Lung (tissue), 17 donors: ENCODE measurements at places on chromosomes 4 and X. TPM values are rescaled to one million over a fixed set of nuclear protein-coding genes. Genes with fewer than 3 reads are reported as not detected.
A peak's percentile ranks its signal among the peaks of the same experiment; 100 is the strongest.

DNA sequence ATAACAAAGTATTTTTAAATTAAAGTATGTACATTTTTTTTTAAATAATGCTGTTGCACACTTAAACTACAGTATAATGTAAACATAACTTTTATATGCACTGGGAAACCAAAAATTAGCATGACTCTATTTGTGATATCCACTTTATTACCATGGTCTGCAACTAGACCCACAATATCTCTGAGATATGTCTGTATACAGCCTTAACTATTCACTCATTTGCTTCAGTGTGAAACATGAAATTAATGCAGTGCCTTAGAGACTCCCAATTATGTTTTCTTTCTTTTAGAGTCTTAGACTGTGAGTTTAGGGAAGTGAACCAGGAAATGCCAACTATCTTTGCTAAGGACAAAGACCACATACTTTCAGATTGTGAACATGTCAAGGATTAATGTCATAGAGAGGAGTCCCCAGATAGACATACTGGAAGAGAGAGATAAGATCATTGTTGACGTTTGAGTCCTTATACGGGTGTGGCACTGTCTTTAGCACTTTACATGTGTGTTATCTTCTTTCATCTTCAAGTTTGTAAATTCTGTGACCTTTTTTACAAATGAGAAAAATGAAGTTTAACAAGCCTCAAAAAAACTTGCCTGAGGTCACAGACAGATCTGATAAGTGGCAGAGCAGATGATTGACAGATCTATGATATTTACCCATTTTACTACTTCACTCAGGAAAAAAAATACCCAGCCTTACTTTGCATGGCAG lies 23.2 kb downstream of the CXorf58 start:
- no peak for DNase-seq

DNA sequence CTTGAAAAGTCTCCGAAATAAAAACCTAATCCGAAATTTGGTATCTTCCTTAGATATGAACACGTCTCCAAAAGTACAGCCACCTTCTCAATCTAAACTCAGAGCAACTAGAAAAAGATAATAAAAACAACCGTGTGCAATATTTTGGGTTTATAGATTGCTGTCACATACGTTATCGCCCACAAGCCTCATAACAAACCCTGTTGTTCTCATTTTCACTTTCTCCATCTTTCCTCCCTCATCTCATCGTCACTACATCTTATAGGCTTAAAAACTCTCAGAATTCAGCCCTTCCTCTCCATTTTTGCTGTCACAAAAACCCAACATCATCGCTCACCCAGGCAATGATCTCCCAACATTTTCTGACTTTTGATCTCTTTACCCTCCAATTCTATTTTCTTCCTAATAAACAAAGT lies 448 bp upstream of the SCFD2 start:
- no peak for DNase-seq

The ZFYVE28 gene
- total RNA-seq: 10.3 TPM

DNA sequence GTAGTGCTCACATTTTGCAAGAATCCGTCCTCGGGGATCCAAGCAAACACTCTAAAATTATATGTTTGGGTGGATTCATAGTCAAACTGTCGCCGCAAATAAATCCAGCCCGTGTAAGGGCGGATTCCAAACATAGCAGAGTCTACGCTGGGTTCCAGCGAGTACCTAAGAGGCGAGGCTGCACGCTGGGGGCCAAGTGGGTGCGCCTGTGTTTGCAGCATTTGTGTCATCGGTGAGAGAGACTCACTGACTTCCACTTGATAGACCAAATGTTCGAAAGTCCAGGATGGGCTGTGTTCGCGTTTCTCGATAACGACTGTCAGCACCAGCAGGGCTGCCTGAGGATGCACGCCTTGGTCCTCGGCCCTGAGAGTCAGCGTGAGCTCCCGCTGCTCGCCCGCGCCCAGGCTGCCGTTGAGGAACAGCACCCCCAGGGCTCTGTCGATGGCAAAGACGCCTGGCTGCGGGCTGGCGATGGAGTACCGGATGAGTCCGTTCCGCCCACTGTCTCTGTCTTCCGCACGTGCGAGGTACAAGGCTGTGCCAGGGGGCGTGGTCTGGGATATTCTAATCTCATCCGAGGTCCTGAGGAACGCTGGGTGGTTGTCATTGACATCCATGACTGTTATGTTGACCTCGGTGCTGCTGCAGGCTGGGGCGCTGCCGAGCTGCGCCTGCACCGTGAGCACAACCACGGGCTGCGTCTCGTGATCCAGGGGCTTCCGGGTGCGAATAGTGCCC lies 158.7 kb downstream of the DCHS2 start:
- DNase-seq: peak; percentile 53

DNA sequence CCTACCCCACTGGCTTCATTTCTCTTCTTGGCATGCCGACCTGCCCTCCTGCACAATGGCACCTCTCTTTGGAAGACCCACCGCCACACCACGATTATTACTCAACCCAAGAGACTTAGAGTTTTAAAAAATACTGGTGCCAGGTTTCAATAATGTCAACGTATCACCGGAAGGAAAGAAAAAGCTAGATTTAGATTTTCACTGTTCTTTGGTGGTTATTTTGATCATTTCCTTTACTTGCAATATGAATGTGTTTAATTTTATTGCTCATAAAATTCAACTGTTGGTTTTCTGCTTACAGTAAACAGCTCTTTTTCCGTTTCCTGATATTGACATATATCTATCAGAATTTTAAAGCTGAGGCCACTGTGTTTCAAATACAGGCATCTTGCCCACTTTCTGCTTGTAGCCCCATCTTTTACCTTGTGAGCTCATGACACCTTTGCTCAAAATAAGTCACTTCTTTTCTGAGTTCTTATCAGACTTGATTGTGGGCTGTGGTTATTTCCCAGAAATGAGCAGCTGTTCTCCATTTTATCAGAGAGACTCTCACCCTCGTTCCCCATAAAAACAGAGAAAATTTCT lies 439.1 kb downstream of the INPP4B start:
- no peak for DNase-seq

DNA sequence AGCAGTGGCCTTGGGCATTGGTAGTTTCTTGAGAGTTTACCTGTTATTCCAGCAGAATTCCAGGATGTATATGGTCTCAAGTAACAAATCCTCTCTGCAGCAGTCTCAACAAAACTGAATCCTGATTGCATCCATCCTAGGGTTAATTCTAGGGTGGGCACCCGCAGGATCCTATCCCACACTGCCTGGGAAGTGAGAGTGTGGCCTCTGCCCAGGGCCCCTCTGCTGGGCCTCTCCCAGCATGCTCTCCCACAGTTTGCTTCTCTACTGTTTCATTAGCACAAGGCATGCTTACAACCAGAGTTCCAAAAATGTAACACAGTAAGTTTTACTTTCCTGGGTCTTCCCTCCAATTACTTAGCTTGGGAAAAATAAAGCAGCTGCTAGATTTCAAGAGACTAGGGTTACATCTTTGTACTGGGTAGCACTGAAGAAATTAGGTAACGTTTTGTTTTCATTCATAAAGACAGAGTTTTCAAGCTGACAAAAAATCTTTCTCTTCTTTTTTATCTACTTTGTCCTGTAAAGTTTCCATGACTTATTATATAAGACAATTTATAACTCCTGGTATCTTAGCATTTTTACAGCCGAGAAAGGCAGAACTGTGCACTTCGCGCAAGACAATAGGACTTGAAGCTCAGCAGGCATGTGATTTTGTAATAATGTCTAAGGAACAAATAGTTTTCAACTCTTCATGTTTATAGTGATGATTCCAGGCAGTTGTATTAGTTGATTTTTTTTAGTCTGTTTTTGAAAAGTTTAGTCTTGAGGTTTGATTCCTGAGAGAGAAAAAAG lies 131.2 kb upstream of the PCDH18 start:
- no peak for DNase-seq

DNA sequence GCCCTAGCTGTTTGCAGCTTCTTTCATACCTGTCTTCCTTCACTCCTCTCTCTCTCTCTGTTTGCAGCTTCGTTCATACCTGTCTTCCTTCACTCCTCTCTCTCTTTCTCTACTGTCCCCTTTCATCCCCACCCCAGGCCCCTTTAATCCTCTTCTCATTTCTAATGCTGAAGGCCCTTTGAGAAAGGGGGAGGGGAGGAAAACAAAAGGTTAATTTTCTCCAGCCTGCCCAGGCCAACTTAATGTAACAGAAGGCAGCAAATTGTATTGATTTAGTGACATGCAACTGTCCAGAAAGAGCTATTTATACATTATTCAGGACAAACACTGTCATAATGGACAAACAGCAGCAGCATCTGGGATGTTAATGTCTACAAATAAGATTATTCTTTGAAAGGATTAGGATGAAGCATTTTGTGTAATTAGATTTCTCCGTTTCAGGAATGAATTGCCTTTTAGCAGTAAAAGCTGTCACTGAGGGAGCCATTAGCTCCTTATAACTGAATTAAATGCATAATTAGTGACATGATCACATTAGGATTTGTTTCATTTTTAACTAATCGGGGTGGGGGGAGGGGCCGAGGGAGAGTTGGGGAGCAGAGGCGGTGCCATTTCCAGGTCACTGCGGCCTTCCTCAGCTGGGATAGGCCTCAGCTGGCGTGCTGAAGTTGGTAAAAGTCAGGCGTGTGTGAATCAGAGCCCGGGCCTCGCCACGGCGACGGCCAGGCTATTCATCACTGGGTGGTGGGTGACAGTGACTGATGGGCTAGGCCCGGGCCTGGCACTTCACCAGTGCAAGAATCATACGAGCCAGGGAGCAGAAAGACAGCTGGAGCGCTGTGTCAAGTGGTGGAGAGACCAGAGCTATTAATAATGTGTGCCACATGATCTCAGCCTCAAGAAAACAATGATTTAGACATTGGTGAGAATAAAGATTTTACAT lies 174.5 kb downstream of the NKX6-1 start:
- DNase-seq: no peak

DNA sequence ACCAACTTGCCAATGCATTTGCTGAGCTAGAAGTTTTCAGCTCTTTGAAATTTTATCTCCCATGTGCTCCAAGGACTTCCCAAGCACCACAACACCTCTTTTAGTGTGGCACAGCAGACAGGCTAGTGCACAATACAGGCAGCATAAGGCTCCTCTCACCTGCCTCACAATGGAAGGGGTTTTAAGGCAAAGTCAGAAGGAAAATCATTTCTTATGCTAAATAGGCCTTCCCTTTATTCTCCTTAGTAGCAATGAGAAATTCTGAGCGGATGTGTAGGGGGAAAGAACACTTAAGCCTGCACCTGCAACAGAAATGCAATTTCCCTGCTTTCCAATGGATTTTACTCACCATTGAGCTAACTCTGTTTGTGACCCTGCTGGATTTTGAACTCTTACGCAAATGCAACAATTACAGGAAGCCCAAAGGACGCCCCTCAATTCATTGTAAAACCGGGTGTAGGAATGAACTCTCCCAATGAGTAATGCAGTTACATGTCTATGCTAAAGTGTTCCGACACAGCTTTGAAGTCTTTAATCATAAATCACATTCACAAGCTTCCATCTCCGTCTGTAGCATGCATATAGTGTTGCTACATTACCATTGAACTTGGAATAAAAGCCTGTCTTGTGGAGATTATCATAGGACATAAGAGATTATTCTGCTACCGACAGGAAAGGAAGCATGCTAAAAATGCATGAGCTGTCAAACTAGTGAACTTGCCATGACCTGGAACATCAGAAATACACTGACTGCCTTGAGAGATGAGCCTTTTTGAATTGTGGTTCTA lies 1084.9 kb downstream of the RPA4 start:
- DNase-seq: no peak

- no peak for DNase-seq
Measured at GRCh38 chrX:131543774-131544173, at the start of gene OR13H1. Gene OR13H1 (plus strand): TSS chrX:131544074. CDS start chrX:131544074, 0 bp downstream.

The RAB33A gene
- 0.67 TPM for total RNA-seq

The SPANXB1 gene
- total RNA-seq: not detected

The CXXC4 gene
- 2.1 TPM for total RNA-seq

The UGT2A1 gene
- not detected for total RNA-seq

The FREM3 gene
- total RNA-seq: 0.12 TPM

- DNase-seq: no peak
Measured at GRCh38 chr4:138598226-138598625, 356.1 kb upstream of the SLC7A11 start.

GRCh38 chr4:87121341-87122065 lies 98.9 kb downstream of the KLHL8 start:
- no peak for DNase-seq

DNA sequence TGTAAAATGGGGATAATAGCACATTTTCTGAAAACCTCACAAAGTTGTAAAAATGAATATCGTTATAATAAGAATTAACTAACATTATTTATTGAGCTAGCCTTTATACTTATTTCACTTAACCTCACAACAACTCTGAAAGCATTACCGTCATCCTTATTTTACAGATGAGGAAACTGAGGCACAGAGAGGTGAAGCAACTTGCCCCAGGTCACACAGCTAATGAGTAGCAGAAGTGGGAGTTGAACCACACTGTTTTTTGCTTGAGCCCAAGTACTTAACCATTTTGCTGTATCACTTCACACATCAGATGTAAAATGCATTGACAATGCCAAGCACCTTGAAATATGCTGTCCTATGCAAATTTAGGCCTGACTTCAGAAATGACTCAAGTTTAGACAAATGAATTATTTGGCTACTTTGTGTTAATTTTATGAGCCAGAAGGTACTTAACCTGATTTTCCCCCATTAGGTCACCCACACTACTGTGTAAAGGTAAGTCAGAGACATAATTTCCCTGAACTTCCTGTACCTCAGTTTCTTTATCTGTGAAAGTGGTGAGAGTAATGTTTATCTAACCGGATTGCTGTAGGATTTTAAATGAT lies 23.1 kb downstream of the CD40LG start:
- no peak for DNase-seq

The NAP1L2 gene
- total RNA-seq: 0.46 TPM

DNA sequence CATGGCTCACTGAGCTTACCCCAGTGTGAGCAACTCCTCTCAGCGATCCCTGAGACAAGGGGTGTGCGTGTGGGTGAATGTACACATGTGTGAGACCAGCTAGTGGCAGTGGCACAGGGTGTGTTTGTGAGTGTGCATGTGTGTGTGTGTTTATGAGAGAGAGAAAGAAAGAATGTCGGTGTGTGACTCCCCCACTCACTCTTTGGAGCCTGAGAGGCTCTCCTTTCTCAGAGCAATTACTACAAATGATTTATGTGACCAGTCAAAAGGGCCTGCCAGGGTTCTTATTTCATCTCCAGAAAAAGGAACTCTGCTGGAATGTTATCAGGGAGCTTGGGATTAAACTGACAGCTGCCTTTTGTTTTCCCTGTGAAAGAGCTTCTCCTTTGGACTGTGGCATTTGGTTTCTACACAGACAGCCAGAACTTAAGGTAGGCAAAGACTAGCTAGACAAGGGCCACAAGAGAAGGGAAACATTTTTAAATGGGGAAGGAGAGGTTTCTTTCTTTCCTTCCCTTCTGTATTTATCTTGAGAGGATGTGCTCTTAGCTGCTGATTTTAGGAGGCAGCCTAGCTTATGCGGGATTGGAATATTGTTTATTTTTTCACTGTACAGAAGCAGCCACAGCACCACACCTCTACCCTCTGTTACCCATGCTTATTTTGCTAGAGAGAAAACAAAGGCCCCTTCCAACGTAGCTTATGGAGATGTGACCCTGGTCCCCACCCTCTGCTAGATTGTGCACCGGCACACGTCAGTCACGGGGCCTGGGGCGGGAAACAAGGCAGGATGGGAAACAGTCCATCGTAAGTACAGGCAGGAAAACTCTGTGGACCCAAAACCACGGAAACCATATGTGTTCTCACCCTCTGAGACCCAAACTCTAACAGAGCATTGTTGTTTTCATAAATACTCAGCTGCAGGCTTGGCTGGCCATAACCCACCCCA lies 143.5 kb downstream of the MGST2 start:
- peak; percentile 50 for DNase-seq

- no peak for DNase-seq
Measured at GRCh38 chr4:173345648-173346047, 11.5 kb upstream of the HMGB2 start.

The ATP1B4 gene
- total RNA-seq: not detected
